ENCODE measurements at places on chromosomes 3 and 15. TPM values are rescaled to one million over a fixed set of nuclear protein-coding genes. Genes with fewer than 3 reads are reported as not detected.

GRCh38 chr3:35707904-35708303, 68.6 kb downstream of the ARPP21 start:
- no peak for DNase-seq

Gene EBLN2
- total RNA-seq: 4.0 TPM

GRCh38 chr3:112334691-112335433, 1.9 kb downstream of the CD200 start:
- DNase-seq: no peak

- DNase-seq: no peak
Measured at GRCh38 chr3:46935168-46935858, 41.2 kb downstream of the CCDC12 start.

GRCh38 chr15:89028036-89028435, 60.2 kb upstream of the ABHD2 start:
- no peak for DNase-seq

- DNase-seq: no peak
Measured at GRCh38 chr3:32709346-32709745, 24.4 kb downstream of the CNOT10 start.

DNA sequence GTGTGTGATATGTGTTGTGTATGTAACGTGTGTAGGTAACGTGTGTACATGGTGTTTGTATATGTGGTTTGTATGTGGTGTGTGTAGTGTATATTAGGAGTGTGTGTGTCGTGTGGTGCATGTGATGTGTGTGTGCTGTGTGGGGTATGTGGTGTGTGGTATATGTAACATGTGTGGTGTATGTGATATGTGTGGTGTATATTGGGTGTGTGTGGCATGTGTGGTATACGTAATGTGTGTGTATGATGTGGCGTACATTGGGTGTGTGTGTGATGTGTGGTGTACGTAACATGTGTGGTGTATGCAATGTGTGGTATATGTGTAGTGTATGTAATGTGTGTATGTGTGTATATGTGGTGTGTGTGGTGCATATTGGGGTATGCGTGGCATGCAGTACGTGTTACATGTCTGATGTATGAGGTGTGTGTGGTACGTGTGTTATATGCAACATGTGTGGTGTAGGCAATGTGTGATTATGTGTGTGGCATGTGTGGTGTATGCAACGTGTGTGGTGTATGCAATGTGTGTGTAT, 41.2 kb downstream of the ARRDC4 start:
- no peak for DNase-seq

- DNase-seq: no peak
Measured at GRCh38 chr3:126995254-126995780, 12.4 kb downstream of the PLXNA1 start.

DNA sequence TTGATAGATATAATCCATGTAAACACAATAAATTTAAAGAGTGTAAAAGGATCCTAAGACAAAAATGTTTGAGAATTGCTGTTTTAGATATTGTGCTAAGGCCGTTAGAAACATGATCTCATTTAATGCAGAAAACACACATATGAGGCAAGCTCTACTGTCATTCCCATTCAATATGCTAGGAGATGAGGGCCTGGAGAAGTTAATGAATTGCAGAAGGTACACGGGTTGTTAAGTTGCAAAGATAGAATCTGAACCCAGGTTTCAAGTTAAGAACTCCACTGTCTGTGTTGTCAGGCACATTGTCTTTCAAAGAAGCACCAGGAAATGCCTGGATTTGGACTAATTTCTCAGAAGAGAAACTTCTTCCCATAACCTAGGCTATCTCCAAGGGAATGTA, 65.1 kb upstream of the SAMMSON start:
- DNase-seq: no peak

DNA sequence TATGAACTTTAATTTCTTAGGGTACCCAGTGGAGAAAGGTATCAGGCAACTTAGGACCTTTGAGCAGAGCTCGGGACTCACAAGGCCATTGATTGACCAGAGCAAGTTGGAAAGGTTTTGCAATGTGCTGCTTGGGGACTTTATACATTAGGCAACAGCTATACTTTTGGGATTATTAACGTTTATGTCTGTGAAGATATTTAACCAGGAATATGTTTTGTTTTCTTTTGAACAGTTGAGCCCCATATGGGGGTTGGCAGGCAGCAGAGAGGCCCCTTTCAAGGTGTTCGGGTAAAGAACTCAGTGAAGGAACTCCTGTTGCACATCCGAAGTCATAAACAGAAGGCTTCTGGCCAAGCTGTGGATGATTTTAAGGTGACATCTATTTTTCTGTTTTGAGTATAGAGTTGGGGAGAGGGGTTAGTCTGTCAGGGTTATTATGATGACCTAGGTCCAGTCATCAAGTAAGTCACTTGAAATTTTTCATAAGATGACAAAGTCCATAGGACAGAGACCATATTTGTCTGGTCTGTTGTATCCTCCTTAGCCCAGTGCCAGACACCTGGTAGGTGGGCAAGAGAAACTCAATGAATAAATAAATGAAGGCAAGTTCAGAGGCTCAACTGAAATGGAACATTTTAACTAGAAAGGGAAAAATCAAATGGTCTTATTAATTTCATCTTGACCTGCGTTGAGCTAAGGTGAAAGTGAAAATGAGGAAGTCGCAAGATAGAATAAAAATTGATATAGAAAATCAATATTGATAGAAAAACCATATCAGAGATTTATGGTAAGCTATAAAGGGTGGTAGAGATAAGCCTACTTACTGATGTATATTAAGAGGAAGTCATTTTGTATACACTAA, 2.8 kb downstream of the NFKBIZ start:
- no peak for DNase-seq

Gene MST1R
- 46.2 TPM for total RNA-seq

DNA sequence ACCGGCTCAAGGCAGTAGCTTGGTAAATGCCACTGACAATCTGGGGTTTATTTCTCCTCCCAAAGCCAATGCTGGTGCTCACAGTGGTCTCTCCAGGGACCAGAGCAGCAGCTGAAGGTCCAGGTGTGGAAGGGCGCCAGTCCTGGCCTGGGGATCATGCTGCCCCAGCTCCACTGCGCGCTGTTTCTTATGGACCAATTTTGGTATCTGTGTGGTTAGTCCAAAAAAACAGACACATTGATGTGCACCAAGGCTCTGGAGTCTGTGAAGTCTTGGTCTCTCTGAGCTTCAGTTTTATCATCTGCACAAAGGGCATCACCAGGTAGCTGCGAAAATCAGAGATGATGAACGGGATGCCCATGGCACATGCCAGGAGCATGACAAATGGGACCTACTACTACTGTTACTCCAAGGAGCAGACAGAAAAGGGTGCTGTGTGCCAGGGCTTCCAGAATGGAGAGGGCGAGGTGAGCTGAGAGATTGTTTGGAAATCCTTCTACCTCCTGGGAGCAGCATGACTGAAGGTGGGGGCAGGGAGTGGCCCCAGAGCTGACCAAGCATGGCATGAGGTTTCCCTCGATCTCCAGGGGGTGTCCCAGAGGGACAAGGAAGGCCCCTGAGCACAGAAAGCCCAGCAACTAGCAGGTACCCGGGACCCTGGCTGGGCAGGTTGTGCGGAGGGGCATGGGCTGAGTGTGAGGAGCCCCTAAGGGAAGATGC, 134.3 kb upstream of the PRR20G start:
- DNase-seq: no peak

GRCh38 chr15:92112711-92113110, 259.2 kb downstream of the SLCO3A1 start:
- no peak for DNase-seq

DNA sequence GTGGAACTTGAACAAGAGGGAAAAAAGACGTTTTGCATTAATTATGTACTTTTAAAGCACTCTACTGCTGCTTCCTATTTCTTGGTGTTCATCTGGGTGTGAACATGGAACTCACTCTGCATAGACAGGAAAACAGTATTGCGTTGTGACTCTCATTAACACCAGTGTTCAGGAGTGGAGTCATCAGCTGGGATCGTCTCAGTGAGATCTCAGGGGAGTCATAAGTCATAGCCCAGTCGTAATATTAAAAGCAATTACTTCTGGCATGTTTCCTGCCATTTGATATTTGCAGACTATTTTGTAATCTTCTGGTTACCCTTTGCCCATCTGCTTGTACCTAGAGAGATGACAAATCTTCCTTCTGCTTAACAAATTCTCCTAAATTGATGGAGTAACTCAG, 462.0 kb upstream of the ATP11B start:
- DNase-seq: no peak

DNA sequence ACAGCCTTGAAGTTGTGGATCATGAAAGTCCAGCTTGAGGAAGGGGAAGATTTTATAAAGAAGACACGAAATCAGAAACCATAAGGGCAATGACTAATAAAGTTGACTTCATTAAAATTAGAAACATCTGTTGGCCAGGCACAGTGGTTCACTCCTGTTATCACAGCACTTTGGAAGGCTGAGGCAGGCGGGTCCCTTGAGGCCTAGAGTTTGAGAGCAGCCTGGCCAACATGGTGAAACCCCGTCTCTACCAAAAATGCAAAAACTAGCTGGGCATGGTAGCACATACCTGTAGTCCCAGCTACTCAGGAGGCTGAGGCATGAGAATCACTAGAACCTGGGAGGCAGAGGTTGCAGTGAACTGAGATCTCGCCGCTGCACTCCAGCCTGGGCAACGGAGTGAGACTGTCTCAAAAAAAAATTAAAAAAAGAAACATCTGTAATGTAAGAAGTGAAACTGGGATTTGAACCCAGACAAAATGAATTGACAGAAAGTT, 7.9 kb upstream of the UBXN7 start:
- DNase-seq: no peak

GRCh38 chr3:115928376-115928775, 305.1 kb downstream of the GAP43 start:
- no peak for DNase-seq

- DNase-seq: no peak
Measured at GRCh38 chr3:127984241-127984975, 67.8 kb upstream of the SEC61A1 start.

DNA sequence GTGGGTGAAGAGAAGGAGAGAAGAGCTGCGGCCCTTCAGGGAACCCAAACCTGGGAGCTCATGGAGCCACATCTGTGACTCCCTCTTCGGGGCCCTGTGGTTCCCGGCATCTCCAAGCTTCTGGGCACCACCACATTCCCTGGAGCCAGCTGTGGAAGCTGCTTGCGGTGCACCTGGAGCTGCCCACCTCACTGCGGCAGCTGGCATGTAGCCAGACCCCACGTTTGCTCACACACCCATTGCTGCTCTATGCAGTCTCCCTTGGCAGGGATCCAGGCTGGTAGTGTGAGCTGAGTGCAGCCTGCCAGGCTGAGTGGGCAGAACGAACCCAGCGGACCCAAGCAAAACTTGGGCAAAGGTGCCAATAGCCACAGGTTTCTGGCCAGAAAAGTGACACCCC, 16.8 kb upstream of the PLA2G4E start:
- DNase-seq: no peak

- DNase-seq: no peak
Measured at GRCh38 chr15:81869161-81869954, 176.5 kb downstream of the MEX3B start.

DNA sequence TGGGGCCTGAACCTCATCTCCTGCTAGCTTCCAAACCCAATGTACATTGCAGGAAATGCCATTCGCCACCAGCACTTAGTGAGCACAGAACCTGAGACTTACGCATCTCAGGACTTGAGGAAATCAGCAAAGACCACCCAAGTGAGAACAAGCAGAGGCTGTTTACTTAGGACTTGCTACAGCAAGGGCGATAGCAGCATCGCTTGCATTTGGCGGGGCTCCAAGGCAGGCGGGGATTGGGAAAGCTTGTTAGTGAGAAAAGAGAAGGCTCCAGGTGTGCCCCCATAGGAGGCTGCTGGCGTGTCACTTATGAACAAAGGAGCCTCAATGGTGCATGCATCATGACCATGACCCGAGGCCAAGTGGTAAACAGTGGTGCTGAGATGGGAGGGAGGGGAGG, 19.7 kb downstream of the SLC6A20 start:
- DNase-seq: no peak

DNA sequence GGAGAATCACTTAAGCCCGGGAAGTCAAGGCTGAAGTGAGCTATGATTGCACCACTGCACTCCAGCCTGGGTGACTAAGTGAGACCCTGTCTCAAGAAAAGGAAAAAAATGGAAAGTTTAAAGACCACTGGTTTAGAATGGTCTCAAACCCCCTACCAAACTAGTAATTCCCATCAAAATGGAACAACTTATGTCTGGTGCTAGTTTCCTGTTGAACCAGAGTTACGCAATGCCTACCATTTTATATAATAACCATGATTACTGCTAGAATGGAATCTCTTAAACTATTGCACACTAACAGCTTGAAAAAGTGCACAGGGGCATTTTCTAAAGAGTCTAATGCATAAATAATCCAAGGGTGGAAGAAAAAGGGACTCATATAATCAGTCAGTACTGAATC, 43.6 kb downstream of the DMXL2 start:
- DNase-seq: no peak

Gene ESYT3
- 66.4 TPM for total RNA-seq

Gene TUSC7
- not detected for total RNA-seq

GRCh38 chr3:147397875-147398812, 8.2 kb downstream of the ZIC4 start:
- DNase-seq: no peak

GRCh38 chr3:179233043-179233442, 17.9 kb downstream of the KCNMB3 start:
- DNase-seq: no peak

- no peak for DNase-seq
Measured at GRCh38 chr15:72554471-72555425, 80.6 kb downstream of the ARIH1 start.

Gene SYNPR
- not detected for total RNA-seq

- DNase-seq: no peak
Measured at GRCh38 chr15:89672221-89673164, 6.7 kb downstream of the PLIN1 start.

GRCh38 chr15:81685237-81685636, 311.2 kb upstream of the TMC3 start:
- DNase-seq: no peak

- DNase-seq: no peak
Measured at GRCh38 chr3:35705904-35706303, 66.6 kb downstream of the ARPP21 start.

GRCh38 chr3:195916991-195917390, 8.6 kb upstream of the TNK2 start:
- DNase-seq: peak; percentile 37

DNA sequence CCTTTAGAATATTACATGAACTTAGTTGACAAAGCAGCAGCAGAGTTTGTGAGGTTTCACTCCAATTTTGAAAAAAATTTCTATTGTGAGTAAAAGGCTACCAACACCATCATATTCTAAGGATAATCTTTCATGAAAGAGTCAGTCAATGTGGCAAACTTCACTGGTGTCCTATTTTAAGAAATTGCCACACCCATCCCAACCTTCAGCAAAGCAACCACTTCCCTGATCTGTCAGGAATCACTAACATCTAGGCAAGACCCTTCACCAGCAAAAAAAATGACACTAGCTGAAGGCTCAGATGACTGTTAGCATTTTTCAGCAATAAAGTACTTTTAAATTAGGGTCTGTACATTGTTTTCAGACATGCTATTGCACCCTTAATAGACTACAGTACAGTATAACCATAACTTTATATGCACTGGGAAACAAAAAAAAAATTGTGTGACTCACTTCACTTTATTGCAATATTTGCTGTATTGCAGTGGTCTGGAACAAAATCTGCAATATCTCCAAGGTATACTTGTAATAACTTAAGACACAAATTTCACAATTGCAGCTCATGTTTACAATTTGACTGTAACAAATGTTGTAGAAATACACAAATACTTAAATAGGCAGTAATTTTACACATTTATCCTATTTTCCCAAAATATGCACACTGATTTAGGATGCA, 38.9 kb upstream of the ALCAM start:
- no peak for DNase-seq

- no peak for DNase-seq
Measured at GRCh38 chr15:47726399-47726823, 9.1 kb downstream of the SEMA6D start.

GRCh38 chr3:140242818-140243276, 307.9 kb downstream of the CLSTN2 start:
- DNase-seq: no peak

Gene MKRN3
- total RNA-seq: 2.5 TPM

Data from upper lobe of right lung (tissue), 1 donor.